KG1 (cell line): ENCODE measurements at places on chromosomes 7 and 10.
A peak's percentile ranks its signal among the peaks of the same experiment; 100 is the strongest.

DNA sequence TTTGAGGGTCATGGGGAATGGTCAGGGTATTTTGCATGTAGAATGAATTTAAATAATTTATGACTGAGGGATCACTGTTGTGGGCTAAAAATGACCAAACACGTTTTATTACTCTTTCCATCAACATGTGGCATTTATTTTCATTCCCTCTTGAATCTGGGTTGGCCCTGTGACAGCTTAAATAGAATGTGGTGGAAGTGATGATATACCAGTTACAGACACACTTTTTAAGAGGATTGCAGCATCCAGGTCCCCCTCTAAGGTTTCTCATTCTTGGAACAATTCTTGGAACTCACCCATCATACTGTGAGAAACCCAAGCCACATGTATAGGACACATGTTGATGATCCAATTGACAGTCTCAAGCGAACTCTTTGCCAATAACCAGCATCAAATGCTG, 272.4 kb downstream of the ETV1 start:
- no peak for DNase-seq

- no peak for DNase-seq
These were observed 125.3 kb upstream of the CCDC6 start for GRCh38 chr10:60031664-60032063.

- no peak for DNase-seq
These were observed 369.6 kb downstream of the AUTS2 start for GRCh38 chr7:69967689-69968450.

DNA sequence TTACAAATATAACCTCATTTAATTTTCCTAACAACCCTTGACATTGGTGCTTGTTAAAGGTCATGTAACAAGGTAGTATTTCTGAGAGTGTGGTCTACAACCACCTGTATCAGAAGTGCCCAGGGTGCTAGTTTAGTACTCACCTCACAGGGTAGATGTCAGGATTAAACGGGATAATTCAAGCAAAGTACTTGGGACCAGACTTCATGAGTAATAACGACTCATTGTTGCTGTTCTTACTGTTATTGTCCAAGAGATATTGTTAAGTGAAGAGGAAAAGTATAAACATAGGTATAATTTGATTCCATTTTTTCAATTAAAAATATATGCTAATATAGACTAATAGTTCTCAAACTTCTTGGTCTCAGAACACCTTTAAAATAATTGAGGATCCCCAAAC, 179.3 kb downstream of the WNT2 start:
- DNase-seq, result no peak

DNA sequence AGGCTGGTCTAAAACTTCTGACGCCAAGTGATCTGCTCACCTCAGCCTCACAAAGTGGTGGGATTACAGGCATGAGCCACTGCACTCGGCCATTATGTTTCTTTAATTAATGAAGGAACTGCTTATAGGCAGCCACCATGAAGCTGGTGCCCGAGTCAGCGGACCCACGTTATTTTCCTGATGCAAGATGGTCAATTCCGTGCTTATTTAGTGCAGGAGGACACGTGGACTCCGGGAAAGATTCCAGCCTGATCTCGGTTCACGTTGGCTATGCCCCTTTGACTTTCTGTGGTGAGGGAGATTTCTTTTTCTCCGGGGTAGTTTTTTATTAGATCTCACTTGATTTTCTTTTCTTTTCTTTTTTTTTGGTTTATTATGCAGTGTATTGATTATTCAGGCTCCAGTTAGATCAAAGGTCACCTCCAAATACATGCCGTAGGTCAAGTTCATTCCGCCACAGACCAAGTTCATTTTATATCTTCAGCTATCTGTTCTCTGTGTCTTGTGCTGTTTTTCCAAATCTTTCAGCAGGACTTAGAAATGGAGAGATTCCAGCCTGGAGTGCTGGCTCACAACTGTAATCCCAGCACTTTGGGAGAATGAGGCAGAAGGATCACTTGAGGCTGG, 8.3 kb downstream of the CAMK1D start:
- DNase-seq, result no peak

- no peak for DNase-seq
These were observed 59.4 kb downstream of the ST7 start for GRCh38 chr7:117012696-117013095.

- no peak for DNase-seq
These were observed 838.6 kb upstream of the SORCS1 start for GRCh38 chr10:108003061-108003460.

DNA sequence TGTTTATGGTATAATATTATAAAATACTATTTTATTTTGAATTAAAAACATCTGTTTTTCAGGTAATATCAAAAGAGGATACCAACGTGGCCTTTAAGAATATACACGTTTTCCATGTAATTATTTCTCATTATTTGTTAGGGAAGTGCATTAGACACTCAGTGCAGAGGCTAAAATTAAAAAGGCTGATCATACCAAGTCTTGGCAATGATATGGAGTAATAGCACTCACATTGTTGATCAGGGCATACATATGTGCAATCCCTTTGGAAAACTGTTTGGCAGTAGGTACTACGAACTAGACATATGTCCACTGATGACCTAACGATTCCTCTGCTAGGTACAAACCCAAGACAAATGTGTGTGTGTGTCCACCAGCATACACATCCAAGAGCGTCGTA, 20.7 kb upstream of the VIPR2 start:
- DNase-seq, result no peak

- no peak for DNase-seq
These were observed 507.6 kb upstream of the FOXK1 start for GRCh38 chr7:4174451-4174850.

GRCh38 chr7:109577265-109577664, 1007.6 kb downstream of the DNAJB9 start:
- no peak for DNase-seq

DNA sequence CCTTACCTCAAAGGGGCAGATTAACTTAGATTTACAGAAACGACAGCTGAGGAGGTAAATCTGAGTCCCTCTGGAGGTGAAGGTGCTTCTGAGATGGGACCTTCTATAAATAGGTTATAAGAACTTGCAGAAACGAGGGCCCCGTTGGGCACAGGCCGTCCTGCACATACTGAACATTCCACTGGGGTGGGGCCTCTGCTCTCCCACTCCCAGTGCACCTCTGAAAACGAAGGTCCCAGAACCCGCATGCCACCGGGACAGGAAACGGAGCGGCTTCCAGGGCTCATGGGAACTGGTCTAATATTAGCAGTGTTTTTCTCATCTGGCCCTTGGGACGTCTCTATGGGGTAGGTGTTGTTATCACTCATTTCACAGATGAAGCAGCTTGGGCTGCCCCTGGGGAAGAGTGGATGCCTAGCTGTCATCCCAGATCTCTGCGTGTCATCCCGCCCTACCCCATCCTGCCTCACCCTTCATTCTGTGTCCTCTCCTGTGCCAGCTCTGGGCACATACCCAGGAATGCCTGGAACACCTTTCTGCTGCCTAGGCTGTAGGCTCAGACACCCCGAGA, 19.6 kb downstream of the C10orf62 start:
- DNase-seq, result no peak

- DNase-seq, result peak; percentile 5
These were observed 11.6 kb downstream of the ZDHHC6 start for GRCh38 chr10:112434988-112435619.

DNA sequence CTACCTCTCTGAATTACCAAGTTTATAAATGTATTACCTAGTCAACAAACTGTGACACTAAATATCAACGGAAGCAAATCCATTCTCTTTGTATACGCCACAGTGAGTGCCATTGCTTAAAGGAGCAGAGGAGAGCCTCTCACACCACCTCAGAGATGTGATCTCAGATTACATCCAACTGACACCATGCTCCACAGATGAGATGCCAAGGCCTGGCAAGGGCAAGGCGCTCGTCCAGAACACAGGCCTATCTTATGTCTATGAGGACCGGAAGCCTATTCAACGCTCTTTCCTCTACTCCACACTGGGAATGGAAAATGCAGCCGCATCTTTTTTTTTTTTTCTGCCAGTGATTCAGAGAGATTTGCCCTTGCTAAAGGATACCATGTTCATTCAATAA, 11.4 kb downstream of the PDIA4 start:
- no peak for DNase-seq

- no peak for DNase-seq
These were observed 333.7 kb upstream of the PODXL start for GRCh38 chr7:131890176-131890575.

DNA sequence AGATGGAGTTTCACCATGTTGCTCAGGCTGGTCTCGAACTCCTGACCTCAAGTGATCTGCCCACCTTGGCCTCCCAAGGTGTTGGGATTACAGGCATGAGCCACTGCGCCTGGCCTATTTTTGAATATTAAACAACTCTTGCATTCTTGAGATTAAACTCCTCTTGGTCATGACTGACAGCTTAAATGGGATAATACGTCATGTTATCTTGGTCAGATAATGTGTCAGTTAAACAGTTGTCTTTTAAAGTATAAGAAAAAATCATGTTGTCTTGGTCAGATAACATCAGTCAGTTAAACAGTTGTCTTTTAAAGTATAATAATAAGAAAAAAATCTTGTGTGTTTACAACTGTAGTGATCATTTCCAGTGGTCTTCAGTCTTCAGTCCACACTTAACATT, 73.6 kb upstream of the SYPL1 start:
- DNase-seq, result no peak

DNA sequence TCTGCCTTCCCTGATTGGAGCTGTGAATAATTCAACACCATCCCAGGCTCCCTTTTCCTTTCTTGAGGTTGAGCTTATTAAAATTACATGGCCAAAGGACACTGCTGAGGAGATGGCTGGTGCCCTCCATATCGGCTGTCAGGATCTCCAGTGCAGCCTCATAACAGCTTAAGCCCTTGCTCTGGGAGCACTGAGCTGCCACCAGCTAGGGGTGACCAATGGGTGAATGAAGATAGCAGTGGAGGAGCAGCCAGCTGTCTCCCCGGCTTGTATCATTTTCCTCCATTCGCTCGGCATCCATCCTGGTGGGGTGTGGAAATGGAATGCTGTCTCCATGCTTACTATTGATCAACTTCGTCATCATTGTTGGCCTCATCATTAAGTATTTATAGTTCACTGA, 154.6 kb downstream of the TMEM178B start:
- no peak for DNase-seq

- no peak for DNase-seq
These were observed 253.6 kb downstream of the WDR37 start for GRCh38 chr10:1309617-1310270.

DNA sequence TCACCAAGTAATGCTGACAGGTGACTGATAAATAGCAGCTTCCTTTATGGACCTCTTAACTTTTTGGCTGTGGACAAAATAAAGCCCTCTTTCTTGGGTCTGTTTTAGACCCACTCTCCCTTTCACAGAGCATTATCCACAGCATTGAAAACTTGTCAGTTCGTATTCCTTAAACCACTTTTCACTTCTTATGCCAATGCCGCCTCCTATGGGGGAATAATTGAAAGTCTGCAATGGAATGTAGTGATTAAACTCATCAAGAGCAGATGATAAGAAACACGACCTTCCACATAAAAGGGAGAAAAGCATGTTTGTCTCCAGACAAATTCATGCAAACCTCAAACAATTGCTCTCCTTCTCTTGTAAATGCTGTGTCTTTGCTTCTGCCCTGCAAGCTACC, 153.4 kb downstream of the SORCS1 start:
- DNase-seq, result no peak

- no peak for DNase-seq
These were observed 8.4 kb upstream of the LYZL2 start for GRCh38 chr10:30637881-30638467.

- DNase-seq, result no peak
These were observed 10.5 kb upstream of the EDRF1 start for GRCh38 chr10:125708971-125709503.

- peak; percentile 50 for DNase-seq
These were observed 780 bp downstream of the PLEKHA8 start for GRCh38 chr7:30028749-30029635.

GRCh38 chr10:54985732-54986131, 184.7 kb upstream of the PCDH15 start:
- DNase-seq, result no peak

- DNase-seq, result no peak
These were observed 493.9 kb upstream of the IGFBP3 start for GRCh38 chr7:46414946-46415345.

DNA sequence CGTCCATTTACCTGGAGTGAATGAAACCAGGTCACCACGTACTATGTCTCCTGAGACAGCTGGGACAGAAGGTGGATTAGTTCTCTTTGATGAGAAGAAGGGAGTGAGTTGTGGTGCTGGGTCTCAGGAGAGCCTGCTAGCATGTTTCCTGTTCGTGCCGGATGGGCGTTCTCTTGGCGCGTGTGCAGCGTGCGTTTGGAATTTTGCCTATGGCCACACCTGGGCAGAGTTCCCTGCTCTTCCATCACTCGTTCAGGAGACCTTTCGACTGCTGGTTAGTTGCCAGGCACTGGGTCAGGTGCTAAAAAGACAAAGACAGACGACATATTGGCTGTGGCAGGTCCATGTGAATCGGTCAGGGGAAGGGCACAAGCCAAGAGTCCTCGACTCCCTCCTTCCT, 90.3 kb downstream of the TRRAP start:
- no peak for DNase-seq

DNA sequence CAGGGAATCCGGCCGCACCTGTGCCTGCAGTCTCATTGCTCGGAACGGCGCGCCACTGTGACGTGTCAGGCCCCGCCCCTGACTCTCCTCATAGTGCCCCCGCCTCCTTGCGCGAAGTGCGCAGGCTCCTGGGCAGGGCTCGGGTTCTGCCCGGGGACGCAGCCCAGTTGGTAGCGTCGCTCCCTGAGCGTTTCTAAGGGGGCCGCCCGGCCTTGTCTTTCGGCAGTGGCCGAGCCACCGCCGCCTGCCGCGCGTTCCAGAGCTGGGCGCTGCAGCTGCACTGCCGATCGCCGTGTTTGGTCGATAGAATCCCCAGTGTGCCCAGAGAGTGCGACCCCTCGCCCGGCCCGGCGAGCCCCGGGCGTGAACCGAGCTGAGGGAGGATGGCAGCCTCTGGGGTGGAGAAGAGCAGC, at the start of gene KLHL7:
Gene KLHL7 (plus strand): TSS at position 142 of the 413 bp plus-strand sequence. CDS start 242 bp downstream, at position 384.
- DNase-seq, result peak; percentile 92

DNA sequence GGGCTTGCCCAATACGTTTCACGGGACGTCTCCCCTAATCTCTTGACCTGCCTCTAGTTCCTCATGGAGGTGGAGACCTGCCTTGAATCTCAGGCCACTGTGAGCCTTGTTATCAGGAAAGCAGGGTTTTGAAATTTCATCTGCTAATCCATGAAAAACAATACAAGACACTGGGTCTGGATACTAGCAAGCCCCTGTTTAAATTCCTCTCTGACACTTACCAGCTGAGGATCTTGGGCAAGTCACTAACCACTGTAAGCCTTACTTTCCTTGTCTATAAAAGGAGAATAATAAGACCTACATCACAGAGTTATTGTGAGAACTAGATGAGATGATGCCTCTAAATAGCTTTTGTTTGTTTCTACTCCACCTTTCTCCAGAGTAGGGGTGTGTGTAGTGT, 303.6 kb downstream of the FGFR2 start:
- DNase-seq, result no peak

- no peak for DNase-seq
These were observed 16.1 kb downstream of the PCBD1 start for GRCh38 chr10:70872291-70872690.
